ENCODE measurements at places on chromosomes 3 and 15.

- DNase-seq, result no peak
These were observed 611 bp upstream of the FANCI start for GRCh38 chr15:89243046-89243690.

DNA sequence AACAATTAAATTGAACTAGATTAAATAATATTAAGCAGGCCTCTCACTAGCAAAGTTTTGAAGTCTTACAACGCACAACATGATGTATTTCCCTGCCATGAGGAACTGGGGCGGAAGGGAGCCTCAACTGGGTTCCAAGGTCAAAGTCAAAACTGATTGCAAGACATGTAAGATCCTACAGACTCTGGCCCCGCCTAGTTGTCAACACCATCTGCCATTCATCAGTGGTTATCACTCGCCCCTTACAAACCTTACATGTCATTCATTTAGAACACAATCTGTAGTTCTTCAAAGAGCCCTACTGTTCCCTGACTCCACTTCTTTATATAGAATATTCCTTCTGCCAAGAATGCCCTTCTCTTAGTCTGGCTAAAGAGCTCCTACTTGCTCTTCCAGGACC is 10.0 kb downstream of the ATP13A3 start:
- no peak for DNase-seq

GRCh38 chr15:70098153-70098460 is 390 bp upstream of the TLE3 start:
- DNase-seq, result no peak

GRCh38 chr3:69948246-69948862 is 51.2 kb upstream of the SAMMSON start:
- no peak for DNase-seq

- DNase-seq, result no peak
These were observed 229.5 kb downstream of the TUSC7 start for GRCh38 chr3:116939091-116939490.

- no peak for DNase-seq
These were observed 51.5 kb downstream of the MGLL start for GRCh38 chr3:127770671-127771355.

- DNase-seq, result no peak
These were observed 5.3 kb downstream of the BHLHE40 start for GRCh38 chr3:4984511-4984864.

DNA sequence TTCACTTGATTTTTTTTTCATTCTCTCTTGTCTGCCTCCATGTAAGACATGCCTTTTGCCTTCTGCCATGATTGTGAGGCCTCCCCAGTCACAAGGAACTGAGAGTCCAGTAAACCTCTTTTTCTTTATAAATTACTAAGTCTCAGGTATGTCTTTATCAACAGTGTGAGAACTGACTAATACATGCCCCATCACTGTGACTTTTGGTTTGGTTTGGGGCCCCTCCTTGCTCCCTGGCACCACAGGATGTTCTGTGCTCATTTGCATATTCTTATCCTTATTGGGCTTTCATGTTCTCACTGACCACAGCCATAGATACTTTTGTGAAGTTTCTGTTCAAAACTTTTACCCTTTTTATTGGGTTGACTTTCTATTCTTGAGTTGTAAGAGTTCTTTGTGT is 3.8 kb upstream of the PRR20G start:
- DNase-seq, result no peak

GRCh38 chr15:38593524-38593923 is 28.9 kb upstream of the RASGRP1 start:
- no peak for DNase-seq

DNA sequence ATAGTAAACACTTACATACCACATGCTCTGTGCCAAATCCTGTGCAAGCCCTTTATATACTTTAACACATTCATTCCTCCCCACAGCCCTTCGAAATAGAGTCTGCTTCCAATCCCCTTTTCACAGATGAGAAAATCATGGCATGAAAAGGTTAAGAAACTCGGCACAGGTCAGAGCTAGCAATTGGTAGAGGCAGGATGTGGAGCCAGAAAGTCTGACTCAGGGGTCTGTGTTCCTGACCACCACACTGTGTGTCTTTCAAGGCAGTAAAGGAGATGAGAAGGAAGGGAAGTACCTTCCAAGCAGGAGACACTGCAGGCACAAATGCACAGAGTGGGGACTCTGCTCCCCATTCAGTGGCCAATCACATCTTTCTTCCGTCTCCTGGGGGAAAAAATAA is 61.1 kb downstream of the SCN11A start:
- no peak for DNase-seq

- no peak for DNase-seq
These were observed 29.7 kb downstream of the XYLB start for GRCh38 chr3:38376098-38376816.

DNA sequence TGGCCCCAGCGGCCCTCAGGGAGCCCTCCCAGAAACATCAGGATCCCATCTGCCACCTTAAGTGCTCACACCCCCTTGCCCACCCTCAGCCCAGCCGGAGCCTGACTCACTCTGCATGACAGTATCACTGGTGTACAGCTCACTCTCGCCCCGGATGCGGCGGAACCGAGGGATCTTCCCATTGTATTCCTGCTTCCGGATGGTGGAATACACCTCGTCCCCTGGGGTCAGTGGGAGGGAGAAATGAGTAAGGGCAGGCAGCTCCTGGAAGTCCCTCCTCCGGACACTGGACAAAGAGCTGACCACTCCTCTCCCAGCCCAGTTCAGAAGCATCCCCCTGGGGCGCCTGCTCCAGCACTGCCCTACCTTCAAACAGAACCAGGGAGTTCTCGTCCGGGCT is 16.5 kb downstream of the SEMA7A start:
- peak; percentile 3 for DNase-seq

DNA sequence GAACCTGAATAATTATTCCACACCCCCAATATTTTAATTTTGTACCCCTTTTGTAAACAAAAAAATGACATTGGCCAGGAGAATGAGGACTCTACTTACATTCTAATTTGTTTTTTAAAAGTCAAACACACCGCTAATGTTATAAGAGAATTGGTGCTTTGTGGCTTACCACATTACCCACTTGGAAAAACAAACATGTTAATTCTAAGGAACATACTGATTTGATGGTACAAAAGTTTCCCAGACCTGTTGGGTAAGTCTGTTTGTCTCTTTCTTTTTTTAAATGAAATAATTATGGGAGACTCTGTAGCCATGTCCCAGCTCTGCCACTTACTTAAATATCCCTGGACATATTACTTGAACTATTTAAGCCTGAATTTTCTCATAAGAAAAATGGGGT is 352.5 kb upstream of the C2CD4B start:
- no peak for DNase-seq

Data from AG04449 (cell line).